Right forelimb (tissue), 1 donor: ENCODE measurements at places on chromosomes 7 and 10.

DNA sequence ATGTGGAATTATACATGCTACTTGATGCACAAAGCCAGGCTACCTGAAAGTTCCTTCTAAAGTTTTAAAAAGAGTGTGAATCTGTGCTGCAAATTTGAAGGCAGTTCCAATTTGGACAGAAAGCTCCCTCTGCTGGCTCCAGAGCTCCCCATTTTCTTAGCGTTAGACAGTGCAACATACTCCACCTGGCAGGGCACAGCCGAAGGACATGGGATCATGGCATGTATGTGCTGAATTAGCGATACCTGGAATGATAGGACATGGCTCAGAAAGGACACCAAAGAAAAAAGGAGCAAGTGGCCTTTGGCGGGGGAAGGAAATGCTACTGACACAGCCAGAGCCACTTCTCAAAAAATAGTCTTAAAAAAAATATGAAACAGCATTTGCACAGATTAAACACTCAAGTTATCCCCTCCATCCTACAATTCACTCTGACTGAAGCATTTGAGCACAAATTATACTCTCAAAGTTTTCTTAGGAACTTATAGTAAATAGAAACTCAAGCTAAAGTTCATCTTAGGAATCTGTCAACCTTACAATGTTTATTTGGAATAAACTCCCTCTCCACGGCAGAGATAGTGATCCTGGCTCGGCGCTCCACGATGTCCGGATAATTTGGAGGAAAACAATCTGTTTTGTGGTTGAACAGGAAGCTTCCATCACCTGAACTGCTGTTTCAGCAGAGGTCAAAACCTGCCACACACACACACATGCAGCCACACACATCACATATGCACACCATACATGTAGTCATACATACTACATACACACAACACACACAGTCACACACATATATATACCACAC is 80.0 kb downstream of the C7orf25 start:
- peak; percentile 80 for DNase-seq

GRCh38 chr10:76036962-76037361 is 605.5 kb downstream of the LRMDA start:
- no peak for DNase-seq

- DNase-seq, result no peak
These were observed 10.0 kb upstream of the MEST start for GRCh38 chr7:130481898-130482297.

GRCh38 chr10:129973674-129974059 is 9.6 kb upstream of the EBF3 start:
- DNase-seq, result no peak

- DNase-seq, result no peak
These were observed 45.7 kb downstream of the RPS24 start for GRCh38 chr10:78079411-78079810.

GRCh38 chr10:32237644-32238345 is 109.2 kb downstream of the EPC1 start:
- DNase-seq, result no peak

DNA sequence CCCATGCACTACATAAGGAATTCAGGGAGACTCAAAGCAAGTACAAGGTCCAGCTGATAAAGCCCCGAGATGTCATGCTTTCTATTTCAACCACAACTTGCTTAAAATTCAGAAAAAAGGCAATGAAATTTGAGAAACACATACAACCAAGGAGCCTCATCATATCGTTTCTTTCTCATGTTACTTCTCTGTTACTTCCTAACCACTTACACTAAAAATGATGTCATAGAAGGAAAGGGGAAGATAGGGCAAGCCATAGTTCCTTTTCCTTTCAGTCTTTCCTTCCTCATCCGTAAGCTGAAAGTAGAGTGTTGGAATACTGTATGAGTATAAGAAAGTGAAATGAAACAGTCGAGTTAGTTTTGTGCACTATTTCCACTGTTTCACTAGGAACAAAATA is 27.9 kb upstream of the CDK14 start:
- DNase-seq, result no peak

DNA sequence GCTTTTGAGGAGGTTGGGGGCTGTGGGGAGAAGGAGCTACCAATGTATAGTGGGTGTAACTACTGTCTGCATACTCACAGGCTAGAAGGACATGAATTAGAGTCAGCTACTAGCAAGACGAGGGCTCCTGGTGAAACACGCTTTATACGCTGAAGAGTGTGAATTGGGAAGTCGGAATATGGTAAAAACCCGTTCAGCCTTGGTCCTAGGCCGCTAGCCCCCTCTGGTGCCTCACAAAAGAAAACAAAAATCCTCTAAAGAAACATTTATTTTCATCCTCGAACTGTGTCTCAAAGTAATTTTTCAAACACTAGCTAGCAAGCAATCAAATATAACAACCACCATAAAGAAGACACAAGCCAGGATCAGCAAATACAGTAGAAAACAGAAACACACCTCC is 338.1 kb upstream of the SEMA3C start:
- no peak for DNase-seq

DNA sequence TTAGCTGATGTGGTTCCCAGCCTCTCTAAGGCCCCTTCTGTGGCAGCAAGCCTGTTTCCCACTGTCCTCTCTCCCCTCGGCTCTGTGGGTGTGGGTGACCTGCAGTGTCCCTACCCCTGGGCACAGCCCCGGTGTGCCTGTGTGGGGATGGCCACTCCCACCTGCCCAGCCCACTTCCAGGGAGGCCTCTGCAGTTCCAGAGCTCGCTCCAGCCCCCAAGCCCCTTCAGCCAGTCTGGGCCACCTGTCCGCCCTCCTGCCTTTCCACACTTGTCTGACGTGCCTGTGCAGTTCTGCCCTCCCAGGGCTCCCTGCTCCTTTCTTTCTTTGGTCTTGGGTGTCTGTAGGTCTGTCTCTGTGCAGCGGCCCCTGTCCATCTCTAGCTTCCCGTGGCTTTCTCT is 127.0 kb upstream of the PPIF start:
- DNase-seq, result no peak

GRCh38 chr10:114810926-114811325 is 10.7 kb upstream of the FHIP2A start:
- no peak for DNase-seq

GRCh38 chr10:33291053-33291592 is 43.3 kb downstream of the NRP1 start:
- no peak for DNase-seq

GRCh38 chr7:42991024-42991423 is 58.8 kb downstream of the MRPL32 start:
- no peak for DNase-seq

GRCh38 chr10:98097616-98098015 is 36.8 kb upstream of the R3HCC1L start:
- DNase-seq, result no peak

- DNase-seq, result no peak
These were observed 5.8 kb downstream of the TBRG4 start for GRCh38 chr7:45105588-45106188.

- DNase-seq, result no peak
These were observed 145.9 kb downstream of the ARHGAP12 start for GRCh38 chr10:31782701-31783100.

DNA sequence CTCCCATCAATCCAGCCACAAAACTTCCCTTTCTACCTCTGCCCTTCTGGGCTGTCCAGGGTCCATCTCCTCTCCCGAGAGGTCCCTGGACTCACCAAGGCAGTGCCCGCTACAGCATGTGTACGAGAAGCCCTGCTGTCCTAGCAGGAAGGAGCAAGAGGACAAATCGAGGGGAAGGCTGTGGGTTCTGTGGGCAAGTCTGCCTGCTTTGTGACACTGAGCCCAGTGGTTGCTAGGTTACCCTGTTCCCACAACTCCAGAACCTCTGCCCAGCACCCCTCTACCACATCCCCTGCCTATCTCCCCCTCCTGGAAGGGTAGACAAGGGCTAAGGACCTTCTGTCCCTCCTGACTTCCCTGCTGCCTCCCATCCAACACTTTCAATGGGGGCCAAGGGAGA is at the start of gene TBATA:
TSS of gene TBATA (minus strand) at position 188 of the 400 bp plus-strand sequence. CDS start 1,998 bp downstream, outside the sequence.
- no peak for DNase-seq

DNA sequence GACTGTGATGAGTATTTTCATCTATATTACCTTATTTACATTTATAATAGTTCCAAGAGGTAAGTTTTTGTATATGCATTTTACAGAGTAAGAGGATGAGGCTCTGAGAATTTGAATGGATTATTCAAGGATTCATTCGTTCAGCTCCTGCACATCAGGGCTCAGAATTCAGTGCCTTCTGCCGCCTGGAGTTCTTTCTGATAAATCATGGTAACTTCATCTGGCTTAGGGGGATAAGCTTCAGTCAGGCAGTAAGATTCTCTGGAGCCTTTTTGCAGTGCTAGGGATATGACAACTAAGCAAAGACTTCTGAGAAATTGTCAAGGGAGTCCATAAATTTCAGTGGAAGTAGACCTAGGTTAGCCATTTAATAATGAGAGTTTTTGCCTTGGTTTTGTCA is 668.6 kb downstream of the NRG3 start:
- DNase-seq, result no peak

DNA sequence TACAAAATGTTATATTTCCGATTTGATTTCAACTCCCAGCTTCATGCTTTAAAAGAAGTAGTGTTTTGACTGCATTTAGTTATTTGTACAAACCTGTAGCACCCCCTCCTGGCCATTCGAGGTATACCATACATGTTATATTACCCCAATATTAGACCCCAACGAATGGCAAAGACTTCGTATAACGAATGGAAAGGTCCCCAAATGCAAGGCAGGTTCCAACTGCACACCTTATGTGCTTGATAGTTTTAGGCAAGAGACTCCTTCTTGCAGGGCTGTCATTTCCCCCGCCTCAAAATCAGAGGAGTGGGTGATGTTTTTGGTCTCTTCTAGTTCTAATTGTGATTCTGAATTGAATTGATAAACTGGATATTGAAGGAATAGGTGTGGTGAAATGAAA is 101.1 kb upstream of the TARP start:
- no peak for DNase-seq

DNA sequence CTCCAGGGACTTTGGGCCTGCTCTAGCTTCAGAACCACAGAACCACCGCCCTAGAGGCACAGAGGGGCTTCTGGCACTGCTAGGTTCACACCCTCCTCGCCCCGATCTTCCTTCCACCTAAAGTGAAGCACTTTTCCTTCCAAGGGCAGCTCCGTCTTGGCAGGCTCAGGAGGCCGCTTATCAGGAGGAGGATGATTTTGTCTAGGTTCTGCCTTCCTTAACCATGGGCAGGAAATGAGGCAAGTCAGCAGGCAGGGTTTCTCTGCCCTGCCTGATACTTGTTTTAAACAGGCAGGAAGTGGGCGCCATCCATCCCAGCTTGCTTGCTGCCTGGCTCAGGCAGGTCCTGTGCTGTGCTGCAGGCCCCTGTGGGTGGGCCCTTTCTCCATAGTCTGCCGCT is 8.3 kb upstream of the ATP6V0E2 start:
- DNase-seq, result no peak

DNA sequence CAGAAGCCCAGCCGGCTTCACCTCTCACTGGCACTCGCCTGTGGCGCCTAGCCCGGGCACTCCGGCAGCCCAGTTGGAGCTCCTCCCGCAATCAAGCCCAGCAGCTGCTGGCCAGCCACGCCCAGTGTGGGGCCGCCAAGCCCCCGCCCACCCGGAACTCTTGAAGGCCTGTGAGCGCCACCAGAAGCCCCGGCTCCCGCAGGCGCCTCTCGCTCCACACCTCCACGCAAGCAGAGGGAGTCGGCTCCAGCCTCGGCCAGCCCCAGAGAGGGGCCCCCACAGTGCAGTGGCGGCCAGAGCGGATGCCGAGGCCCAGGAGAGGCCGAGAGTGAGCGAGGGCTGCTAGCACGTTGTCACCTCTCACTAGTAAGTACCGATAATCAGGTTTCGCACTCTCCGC is 240.7 kb downstream of the TFEC start:
- no peak for DNase-seq

GRCh38 chr7:112888781-112889180 is 98.6 kb upstream of the TMEM168 start:
- no peak for DNase-seq

DNA sequence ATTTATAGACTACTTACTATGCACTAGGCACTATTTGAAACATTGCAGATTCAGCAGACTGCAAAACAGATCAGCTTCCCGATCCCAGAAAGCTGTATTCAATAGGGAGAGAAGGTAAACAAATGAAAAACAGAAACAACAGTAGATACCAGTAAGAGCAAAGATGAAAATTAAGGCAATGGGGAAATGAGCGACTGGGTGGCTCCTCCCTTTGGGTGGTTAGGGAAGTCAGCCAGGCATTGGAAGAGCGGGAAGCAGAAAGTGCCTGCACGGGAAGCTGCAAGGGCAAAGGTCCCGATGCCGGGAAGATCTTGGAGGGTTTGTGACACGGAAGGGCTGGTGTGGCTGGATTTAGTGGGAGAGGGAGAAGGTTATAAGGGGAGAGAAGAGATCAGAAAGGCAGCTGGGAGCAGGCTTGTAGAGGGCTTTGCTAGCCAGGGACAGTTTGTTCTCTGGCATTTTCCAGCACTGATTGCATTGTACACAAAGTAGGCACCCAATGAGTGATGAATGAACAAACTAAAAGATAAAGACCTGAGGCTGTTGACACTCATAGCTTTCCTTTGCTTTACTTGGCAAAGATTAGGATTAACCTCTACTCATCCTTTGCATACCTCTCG is 67.8 kb downstream of the NAMPT start:
- no peak for DNase-seq

DNA sequence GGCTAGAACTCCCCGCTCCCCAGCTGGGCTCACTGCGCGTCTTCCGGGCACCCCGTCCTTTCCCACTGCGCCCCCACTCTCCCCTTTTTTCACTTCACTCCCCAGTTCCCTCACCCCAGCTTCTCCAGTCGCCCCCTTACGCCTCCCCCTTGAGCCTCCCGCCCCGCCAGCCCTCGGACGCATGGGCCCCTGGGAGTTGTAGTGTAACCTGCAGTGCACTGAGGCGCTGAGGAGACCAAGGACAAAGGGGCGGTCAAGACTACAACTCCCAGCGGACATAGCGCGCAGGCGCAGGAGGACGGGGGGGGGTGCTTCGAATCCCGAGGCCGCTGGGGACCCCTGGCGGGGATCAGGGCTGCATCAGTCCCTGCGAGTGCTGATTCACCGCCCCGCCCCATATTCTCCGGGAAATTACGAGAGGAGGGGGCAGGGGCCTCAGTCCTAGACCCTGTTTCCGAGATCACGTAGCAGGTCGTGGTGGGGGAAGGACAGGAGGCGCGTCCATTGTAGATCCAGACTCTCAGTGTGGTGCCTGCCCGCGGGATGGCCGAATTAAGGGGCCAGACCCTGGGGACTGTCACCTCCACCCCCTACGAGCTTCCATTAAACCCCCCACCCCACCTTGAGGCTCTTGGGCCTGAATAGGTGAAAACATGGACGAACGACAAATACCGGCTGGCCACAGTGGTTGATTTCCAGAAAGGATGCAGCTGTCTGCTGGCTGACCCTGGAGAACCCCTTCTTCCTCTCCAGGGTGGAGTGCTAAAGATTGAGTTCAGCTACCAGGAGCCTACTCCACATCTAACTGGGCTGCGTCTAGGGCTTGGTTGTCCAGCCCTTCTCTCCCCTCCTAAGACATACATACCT is 553 bp upstream of the YWHAG start:
- DNase-seq, result peak; percentile 99

GRCh38 chr7:51224811-51225595 is 91.6 kb downstream of the COBL start:
- no peak for DNase-seq
